Skeletal muscle cell (primary cell): ENCODE measurements at places on chromosomes 3 and 15.

DNA sequence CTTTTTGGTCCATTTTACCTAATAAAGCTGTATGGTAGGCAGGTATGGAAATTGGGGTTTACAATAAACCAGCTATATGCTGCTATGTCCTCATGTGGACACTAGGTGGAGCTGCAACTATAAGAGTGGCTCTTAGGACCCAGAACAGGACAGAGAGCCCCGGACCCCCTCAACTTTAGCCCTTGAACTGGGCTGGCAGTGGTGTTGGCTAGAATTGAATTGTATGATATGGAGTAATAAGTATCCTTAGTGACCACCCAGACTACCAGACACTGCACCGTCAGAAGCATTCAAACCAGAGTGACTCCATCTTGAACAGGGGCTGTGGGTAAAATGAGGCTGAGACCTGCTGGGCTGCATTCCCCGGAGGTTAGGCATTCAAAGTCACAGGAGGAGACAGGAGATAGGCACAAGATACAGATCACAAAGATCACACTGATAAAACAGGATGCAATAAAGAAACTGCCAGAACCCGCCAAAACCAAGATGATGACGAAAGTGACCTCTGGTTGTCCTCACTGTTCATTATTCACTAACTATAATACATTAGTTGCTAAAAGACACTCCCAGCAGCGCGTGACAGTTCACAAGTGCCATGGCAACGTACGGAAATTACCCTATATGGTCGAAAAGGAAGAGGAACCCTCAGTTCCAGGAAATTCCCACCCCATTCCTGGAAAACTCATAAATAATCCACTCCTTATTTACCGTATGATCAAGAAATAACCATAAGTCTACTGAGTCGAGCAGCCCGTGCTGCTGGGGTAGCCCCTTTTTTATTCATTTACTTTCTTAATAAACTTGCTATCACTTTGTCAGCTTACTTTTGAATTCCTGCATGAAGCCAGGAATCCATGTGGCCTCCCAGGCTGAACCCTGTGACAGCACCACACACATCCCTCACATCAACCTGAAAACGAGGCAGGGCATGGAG lies 68.7 kb upstream of the BLM start:
- no peak for DNase-seq

DNA sequence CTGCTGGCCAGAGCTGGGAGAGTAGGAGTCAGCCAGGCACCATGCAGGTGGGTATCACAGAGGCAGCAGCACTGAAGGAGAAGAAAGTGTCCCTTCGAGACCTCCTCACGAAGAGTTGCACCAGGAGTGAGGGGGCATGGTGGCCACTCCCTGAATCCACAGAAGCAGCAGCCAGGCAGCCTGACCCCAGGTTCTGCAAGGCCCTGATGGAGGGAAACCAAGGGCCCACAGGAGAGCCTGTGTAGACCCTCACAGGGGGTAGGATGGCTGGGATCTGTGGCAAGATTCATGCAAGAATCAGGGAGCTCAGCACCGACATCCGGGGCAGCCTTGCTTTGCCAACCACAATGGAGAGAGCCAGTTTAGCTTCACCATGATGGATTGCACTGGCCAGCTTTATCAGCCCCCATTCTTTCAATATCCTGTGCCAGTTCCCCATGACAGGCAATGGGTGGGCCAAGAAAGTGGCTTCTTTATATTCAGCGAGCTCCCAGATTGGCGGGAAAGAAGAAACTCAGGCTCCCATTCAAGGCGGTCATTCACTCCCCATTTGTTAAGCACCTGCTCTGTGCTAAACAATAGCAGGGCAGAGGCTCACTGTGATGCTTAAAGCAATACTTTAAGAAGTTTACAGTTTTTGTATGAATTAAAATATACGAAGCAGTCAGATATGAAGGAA lies 33.5 kb upstream of the TBC1D21 start:
- DNase-seq, result no peak

GRCh38 chr15:22262613-22263020 lies 182.3 kb downstream of the OR4M2 start:
- DNase-seq, result no peak

GRCh38 chr3:53673722-53674350 lies 172.4 kb downstream of the CHDH start:
- DNase-seq, result no peak

GRCh38 chr3:197828-198491 lies 1.4 kb downstream of the CHL1 start:
- DNase-seq, result no peak

GRCh38 chr3:76969996-76970615 lies 69.8 kb upstream of the ROBO2 start:
- DNase-seq, result no peak

DNA sequence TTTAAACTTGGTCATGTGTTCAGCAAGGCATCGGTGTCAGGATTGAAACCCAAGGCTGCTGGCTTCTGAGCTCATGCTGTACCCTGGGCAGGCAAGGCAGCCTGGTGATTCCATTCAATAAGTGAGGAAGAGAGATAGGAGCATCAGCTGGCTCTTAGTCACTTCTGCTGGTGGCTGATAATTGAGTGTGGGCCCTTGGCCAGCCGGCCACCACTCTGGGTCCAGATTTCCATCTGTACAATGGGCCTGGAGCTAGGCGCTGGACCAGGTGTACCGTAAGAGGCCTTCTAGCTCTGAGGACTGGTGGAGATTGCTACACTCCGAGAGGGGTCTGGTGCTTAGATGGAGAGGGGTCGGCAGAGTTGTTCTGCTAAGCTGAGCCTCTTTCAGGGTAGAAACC lies 4.3 kb downstream of the CD276 start:
- no peak for DNase-seq

- DNase-seq, result no peak
Measured at GRCh38 chr3:56975567-56975966, 84.9 kb upstream of the SPATA12 start.

DNA sequence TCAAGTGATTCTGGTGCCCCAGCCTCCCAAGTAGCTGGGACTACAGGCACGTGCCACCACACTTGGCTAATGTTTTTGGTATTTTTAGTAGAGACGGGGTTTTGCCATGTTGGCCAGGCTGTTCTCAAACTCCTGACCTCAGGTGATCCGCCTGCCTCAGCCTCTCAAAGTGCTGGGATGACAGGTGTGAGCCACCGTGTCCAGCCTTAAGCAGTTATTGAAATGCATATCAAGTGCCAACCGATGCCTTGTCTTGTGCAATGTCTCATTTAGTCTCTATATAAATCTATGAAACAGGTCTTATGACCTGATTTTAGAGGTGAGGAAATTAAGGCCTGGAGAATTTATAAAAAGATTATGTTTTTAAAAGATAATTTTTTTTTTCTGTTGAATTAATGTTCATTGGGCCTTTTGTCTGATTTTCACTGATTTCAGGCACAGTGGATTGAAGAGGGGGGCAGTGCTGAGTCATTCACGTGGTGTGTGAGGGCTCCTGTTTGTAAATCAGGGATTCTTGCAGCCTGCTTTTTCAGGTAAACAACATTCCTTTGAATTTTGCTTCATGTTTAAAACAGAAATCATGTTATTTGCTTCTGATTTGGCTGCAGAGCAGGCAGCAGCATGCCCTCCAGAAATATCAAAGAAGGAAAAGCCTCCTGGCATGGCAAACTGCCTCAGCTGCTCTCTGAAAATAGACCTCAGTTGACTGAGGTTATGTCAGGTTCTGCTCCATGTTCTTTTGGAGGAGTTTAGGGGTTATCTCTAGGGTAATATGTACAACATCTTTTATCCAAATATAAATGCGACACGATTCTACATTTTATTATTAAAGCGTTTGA lies 407.0 kb upstream of the RGMA start:
- no peak for DNase-seq

DNA sequence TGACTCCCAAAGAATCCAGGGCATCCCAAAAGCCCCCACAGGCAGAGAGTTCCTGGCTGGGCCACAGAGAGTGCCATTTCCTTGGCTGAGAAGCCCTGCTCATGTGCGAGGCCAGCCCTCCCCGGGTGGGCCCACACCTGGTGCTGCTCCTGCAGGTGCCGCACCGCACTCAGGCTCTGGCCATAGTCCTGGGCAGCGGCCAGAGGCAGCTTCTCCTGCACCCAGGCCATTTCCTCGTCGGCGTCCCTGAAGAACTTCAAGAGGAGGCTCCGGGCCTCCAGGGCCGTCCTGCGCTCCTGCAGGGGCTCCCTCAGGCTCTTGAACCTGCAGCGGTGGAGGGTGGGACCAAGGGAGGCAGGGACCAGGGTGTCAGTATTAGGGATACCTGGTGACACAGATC lies 18.1 kb downstream of the PLA2G4B start:
- DNase-seq, result no peak

- DNase-seq, result no peak
Measured at GRCh38 chr3:156721687-156722618, 47.6 kb downstream of the TIPARP start.

- DNase-seq, result no peak
Measured at GRCh38 chr3:14388201-14388600, 14.2 kb upstream of the SLC6A6 start.

GRCh38 chr15:85380812-85381642 lies 624 bp downstream of the AKAP13 start:
- DNase-seq, result no peak

DNA sequence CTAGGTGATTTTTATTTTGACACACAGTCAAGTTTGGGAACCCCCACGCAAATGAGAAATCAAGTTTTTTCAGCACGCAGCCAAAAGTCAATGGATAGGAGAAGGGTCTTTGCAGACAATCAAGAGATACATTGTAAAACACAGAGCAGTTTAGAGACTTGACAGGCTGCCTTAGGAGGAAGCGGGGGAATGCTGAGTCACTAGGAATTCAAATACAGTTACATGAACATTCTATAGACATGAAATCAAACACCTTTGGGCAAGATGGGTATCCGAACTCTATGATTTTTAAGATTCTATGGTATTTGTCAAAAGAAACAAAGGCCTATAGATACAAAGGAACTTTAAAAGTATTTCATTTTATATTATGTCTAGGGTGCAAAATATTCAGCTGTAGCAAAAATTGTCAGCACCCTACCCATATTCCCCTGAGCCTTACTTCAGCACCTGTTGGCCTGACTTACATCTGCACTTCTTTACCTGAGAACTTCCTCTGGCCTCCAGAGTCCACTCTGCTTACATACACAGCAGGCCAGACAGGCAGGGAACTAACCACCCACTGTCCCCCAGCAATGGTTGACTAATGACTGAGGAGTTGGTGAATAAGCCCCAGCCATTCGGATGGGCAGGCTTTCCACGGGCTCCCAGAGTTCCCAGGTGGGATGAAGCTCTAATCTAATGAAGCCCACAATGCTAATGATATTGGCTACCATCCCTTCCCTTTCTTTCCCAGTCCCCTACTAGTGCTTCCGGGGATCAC lies 289.3 kb upstream of the RORA start:
- no peak for DNase-seq

- no peak for DNase-seq
Measured at GRCh38 chr15:88231909-88232644, 24.5 kb downstream of the NTRK3 start.

GRCh38 chr3:16945330-16945729 lies 60.6 kb downstream of the PLCL2 start:
- DNase-seq, result no peak

DNA sequence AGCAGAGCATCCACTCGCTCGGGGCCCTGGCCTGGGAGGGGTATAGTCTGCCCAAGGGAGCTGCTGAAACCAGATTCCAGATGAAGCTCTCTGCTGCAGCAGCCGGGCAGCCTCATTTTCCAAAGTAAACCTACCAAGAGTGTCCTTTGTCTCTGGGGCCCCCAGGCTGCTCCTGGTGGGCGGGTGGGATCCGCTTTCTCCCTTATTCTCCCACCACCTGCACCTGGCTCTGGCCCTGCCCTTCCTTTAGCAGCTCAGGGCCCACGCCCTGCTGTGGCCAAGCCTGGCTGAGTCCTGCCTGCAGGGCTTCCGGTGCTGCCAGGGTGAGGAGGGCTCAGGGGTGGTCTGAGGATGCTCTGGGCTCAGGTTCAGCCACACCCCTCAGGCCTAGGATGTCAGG lies 13.0 kb downstream of the SCN5A start:
- no peak for DNase-seq

DNA sequence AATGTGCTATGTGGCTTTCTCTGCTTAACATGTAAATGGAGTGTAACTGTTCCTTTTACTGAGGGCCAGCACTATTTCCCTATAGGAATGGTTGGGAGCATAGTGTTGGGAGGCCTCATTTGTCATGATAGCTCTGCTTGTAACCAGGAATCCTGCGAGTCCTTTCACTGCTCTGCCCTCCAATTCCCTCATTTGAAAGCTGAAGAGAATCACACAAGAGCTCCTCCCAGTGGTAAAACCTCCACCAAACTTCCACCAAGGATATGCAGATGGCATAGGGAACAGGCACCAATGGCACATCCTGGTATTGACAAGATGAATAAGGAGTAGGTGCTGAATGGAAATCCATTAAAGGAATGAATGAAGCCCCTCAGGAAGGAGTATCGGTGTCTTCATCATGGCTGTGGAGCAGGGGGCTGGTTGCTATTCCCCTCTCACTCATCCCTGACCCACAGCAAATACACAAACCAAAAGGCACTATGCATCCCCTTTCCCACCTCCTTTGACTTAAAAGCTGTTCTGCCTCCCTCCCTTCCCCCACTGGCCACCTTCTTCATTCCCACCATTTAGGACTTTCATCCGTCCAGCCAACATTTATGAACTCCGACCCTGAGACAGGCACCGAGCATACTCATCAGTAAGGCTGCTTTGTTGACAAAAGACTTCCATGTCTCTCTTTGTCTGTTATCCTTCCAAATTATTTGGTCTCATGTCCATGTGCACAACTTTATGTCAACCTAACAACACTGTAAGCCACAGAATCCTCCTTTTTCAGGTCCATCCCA lies 560.8 kb downstream of the FOXP1 start:
- no peak for DNase-seq

DNA sequence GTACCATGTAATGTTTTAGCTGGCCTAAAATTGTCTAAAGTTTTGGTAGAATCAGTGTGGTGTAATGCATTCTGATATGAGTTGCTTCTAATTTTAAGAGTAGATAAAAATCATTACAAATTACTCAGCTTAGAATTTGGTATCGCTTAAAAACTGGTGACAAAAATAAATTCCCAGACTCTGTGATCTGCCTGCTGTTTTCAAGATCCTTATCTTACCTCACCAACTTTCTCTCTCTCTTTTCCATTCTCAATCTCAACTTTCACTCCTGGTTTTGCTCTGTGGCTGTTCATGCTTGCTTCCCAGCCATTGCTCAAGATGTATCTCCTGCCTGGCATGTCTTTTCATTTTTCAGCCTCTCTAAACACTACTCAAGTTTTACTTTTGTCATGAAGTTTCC lies 45.7 kb downstream of the TCF12 start:
- no peak for DNase-seq

DNA sequence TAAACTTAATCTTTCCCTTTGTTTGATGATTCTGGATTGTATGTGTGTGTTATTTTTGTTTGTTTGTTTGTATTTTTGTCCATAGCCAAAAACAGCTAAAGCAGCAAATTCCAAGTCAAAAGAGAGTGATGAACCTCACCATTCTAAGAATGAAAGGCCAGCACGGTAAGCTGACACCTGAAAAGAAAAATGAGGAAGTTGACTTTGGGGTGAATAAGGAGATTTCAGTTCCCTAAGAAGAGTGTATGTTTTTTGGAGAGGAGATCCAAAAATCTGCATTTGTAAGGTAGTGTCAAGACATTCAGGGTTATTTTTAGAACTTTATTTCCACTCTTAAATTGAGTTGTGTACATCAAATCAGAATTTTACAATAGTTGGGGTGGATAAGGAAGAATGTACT lies 52.3 kb upstream of the UTS2B start:
- no peak for DNase-seq

GRCh38 chr3:155697542-155697941 lies 47.3 kb downstream of the PLCH1 start:
- no peak for DNase-seq

GRCh38 chr15:66848686-66849392 lies 146.8 kb downstream of the SMAD6 start:
- DNase-seq, result no peak
